ENCODE measurements at places on chromosomes 3 and 15. TPM values are rescaled to one million over a fixed set of nuclear protein-coding genes. Genes with fewer than 3 reads are reported as not detected.

The CHST13 gene
- total RNA-seq, result not detected

The KY gene
- total RNA-seq, result not detected

The SENP8 gene
- total RNA-seq, result 1.5 TPM

The C3orf62 gene
- total RNA-seq, result 0.65 TPM

The MOBP gene
- not detected for total RNA-seq

The GOLGA8J gene
- not detected for total RNA-seq

Measured in cardiac atrium fibroblast (primary cell).